ENCODE measurements at places on chromosomes 5 and 9. TPM values are rescaled to one million over a fixed set of nuclear protein-coding genes. Genes with fewer than 3 reads are reported as not detected.

SV2C gene
- 0.08 TPM for total RNA-seq

CHSY3 gene
- total RNA-seq, result 0.15 TPM

PKD2L2 gene
- total RNA-seq, result not detected

DEPDC1B gene
- 31.8 TPM for total RNA-seq

EGFLAM gene
- total RNA-seq, result 0.31 TPM

FABP6 gene
- total RNA-seq, result 0.31 TPM

Measured in hair follicular keratinocyte (primary cell).